ENCODE measurements at places on chromosomes 7 and 10. TPM values are rescaled to one million over a fixed set of nuclear protein-coding genes. Genes with fewer than 3 reads are reported as not detected.

DNA sequence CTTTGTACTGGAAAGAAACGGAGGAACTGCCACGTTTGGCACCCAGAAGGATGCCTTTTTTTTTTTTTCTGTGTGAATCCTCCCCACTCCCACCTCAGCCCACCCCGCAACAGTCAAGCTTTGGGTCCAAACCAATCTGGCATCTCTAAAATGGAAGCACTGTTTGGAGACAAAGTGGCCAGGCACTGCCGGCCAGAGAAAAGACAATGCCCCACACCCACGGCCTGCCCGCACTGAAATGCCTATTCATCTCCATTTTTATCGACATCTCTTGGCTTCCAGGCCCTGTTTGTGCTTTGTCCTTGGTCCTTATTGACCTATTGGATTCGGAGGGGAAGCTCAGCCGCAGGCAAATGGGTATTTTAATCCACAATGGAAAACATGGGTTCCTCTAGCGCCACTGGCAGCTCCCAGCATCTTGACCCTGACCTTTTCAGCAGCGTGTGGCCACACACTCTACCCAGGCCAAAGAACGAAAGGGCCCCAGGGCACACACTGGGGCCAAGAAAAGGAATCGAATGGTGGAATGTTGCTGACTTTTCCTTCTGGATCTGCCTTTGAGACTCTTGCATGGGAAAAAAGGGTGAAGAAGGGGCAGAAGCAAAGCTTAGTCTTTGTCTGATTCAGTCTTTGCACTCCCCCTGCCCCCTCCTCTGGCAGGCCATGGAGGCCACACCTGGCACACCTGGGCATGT lies 162.6 kb upstream of the CDCA7L start:
- no peak for DNase-seq

Gene FOXP2
- 12.6 TPM for total RNA-seq

Gene MNX1
- 23.2 TPM for total RNA-seq

Gene ASB10
- total RNA-seq: not detected

- DNase-seq: no peak
These were observed 112.5 kb downstream of the EGFR start for GRCh38 chr7:55131142-55131929.

DNA sequence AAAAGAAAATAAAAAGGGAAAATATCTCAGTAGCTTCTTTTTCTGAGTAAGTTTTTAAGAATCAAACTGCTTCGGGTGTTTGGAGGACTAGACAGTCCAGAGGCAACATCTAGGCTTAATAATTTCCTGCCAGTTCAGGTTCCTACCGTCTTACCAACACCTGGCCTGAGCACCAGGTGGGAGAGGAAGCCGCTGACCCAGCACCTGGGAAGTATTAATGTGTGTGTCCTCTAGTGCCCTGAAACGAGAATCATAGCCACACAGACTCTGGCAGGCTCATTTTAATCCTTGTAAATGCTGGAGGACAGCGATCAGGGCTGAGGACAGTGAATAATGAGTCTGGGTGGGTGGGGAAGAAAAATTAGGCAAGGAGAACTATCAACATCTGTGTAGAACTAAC lies 137.4 kb downstream of the ZNF438 start:
- no peak for DNase-seq

- no peak for DNase-seq
These were observed 79.9 kb downstream of the CNNM2 start for GRCh38 chr10:102997998-102998397.

Gene ACSM6
- 3.6 TPM for total RNA-seq

DNA sequence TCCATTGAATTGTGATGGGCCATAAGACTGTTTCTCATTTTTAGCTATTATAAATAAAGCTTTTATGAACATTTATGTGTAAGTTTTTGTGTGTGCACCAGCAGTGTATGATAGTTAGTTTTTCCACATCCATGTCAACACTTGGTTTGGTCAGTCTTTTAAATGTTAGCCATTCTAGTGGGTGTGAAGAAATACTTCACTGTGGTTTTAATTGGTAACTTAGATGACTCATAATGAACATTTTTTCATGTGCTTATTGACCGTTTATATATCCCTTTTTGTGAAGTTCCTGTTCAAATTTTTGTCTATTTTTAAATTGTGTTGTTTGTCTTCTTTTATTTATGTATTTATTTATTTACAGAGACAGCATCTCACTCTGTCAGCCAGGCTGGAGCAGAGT lies 23.6 kb upstream of the PDK4 start:
- DNase-seq: no peak

DNA sequence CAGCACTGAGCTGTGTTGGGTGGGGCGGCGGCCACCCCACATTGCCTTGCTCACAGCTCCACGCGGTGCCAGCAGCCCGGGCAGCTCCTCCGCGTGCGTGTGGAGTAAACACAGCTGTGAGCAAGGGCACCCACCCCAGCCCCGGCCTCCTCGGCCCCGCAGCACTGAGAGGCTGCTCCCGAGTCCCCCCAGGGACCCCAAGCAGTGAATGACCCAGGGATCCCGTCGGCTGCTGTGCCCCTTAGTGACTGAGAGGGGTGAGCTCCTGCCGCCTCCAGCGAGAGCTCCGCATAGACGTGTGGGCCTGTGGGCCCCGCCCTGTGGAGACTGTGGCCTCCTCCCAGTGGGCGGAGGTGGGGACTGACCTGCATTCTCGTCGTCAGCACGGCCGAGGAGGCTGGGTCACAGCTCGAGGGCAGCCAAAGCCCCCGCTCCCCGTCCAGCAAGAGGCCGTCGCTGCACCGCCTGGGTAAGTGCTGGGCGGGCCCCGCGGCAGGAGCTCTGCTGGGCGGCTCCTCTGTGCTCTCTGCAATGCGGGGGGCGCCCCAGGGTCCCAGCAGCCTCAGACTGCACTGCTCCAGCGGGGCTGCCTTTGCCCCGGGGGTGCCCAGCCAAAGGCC lies 29.9 kb upstream of the UTF1 start:
- DNase-seq: no peak

GRCh38 chr7:124764051-124764846 lies 1.3 kb downstream of the GPR37 start:
- DNase-seq: no peak

GRCh38 chr7:36001546-36001945 lies 151.5 kb upstream of the EEPD1 start:
- DNase-seq: no peak

- peak; percentile 25 for DNase-seq
These were observed 1.2 kb upstream of the ADD3 start for GRCh38 chr10:110006358-110007160.

- DNase-seq: no peak
These were observed 964 bp downstream of the FRMD4A start for GRCh38 chr10:14329746-14330173.

DNA sequence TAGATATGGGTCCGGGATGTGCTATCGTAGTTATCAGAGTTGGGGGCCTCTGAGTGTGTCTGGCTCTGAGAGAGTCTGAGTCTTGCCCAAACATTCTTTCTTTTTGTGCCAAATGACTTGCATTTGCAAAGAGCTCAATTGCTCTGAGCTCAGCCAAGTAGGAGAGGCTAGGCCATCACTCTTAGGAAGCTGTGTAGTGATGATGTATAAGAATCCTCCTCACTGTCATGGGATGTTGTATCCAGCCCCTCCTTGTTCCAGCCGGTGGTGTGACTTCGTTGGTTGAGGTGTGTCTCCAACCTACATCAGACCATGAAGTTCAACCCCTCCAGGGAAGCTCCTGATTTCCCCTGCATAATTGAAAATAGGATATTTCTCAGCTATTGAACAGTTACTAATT lies 97.5 kb upstream of the NPS start:
- DNase-seq: no peak

GRCh38 chr7:2554661-2555111 lies 638 bp downstream of the BRAT1 start:
- DNase-seq: no peak

GRCh38 chr7:35613150-35613549 lies 81.8 kb downstream of the HERPUD2 start:
- DNase-seq: no peak

DNA sequence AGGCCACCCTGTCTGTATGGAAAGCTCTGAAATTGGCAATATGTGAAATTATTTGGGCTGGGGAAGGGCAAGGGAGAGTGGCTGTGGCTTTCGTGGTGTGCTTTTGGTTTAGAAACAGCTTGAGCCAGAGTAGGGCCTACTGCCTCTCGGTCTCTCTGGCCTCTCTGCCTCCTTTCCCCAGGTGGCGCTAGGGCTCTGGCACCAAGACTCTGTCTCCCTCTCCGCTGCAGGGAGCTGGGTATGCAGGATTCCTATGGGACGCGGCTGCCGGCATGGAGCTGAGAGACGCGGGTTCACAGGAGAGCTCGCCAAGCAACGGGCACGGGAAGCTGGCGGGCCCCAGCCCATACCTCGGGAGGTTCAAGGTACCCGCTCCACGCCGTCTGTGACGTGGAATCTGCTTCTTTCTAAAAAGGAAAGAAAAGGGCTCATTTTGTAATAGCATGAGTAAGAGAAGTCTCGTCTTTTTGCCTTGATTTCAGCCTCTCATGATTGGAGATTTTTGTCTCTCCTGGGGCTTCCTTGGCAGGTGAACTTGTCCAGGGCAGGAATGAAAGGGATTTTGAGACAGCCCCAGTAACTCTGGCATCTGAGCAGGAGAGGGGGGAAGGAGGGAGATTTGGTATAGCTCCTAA lies 105.1 kb upstream of the ANLN start:
- no peak for DNase-seq

DNA sequence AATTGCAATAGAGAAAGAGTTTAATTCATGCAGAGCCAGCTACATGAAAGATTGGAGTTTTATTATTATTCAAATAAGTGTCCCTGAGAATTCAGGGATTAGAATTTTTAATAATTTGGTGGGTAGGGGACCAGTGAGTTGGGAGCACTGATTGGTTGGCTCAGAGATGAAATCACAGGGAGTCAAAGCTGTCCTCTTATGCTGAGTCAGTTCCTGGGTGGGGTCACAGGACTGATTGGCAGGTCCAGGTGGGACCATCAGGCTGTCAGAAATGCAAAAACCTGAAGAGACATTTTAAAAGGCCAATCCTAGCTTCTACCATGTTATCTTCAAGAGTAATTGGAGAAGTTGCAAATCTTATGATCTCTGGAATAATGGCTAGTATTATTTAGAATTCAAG lies 56.0 kb upstream of the KAT6B start:
- DNase-seq: no peak

- no peak for DNase-seq
These were observed 172.5 kb downstream of the CCDC7 start for GRCh38 chr10:32618482-32618881.

Gene RNF148
- 0.79 TPM for total RNA-seq

Gene PAPOLB
- 0.09 TPM for total RNA-seq

- DNase-seq: peak; percentile 83
These were observed 32.8 kb upstream of the RHEB start for GRCh38 chr7:151552352-151553028.

GRCh38 chr10:49419005-49419404 lies 23.1 kb upstream of the DRGX start:
- no peak for DNase-seq

GRCh38 chr7:140017034-140017433 lies 45.7 kb downstream of the PARP12 start:
- no peak for DNase-seq

Gene ADCYAP1R1
- 2.7 TPM for total RNA-seq

DNA sequence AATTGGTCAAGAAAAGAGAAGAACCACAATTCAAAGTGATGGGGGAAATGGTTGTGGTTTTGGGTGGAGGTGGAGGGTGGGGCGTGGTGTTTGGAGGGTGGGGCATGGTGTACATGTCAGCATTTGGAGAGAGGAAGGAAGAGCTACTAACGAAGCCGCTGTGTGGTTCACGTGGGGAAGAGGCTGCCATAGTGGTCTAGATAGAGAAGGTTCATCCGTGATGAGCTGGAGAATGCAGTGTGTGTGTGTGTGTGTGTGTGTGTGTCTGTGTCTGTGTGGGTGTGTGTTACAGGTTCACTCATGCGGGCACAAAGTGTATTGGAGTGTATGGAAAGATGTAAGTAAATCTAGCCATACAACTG lies 6.1 kb upstream of the VCL start:
- no peak for DNase-seq

DNA sequence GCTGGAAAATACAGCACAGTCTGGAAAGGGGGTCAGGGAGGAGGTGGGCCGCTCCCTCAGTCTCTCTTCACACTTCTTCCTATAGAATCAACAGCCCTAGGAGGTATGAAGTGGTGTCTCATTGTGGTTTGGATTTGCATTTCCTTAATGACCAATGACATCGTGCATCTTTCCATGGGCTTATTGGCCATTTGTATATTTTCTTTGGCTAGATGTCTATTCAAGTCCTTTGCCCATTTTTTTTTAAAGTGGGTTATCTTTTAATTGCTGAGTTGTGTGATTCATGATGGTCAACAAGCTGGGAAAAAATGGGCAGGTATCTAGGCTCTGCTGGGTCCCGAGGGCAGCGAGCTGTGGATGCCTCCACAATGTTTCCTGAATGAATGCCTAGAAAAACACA lies 29.1 kb downstream of the TMEM130 start:
- DNase-seq: no peak

Gene MYH16
- total RNA-seq: not detected

DNA sequence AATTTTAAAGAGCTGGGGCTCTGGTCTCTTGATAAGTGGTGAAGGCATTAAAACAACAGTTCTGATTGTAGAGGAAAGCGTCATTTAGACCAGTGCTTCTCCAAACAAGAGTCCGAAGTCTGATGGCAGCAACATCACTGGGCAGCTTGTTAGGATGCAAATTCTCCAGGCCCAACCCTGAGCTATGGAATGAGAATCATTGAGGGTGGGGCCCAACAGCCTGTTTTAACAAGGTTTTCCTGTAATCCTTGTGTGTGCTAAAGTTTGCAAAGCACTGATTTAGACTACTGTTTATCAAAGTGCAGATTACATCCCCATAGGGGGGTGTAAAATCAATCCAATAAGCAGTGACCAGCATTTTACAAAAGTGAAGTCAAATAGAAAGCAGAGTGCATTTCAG lies 2.6 kb upstream of the ZNRF2 start:
- DNase-seq: no peak

Gene GPR15LG
- total RNA-seq: not detected

Gene DDX50
- 27.9 TPM for total RNA-seq

DNA sequence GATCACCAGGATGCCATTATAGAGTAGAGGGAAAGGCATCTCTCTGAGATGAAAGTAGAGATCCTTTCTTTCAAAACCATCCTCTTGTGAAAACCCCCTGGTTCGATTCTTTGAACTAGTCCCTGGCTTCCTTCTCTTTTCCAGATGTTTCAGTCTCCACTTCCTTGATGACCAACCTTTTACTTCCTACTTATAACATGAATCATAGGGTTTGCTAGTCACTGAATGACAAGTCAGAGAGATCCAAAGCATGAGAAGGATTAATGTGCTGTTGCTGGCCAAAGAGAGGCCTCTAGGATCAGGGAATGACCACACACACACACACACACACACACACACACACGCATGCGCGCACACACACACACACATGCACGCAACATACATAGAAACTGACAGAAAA lies 161.1 kb upstream of the FRMD4A start:
- DNase-seq: no peak

GRCh38 chr10:83142074-83142563 lies 997.2 kb upstream of the GHITM start:
- no peak for DNase-seq

Gene KAZALD1
- 0.51 TPM for total RNA-seq

Gene IRF5
- total RNA-seq: 4.1 TPM

GRCh38 chr7:94612661-94613060 lies 43.3 kb downstream of the SGCE start:
- DNase-seq: no peak

- no peak for DNase-seq
These were observed 479.7 kb downstream of the RPS24 start for GRCh38 chr10:78513330-78513729.

GRCh38 chr10:84540022-84540616 lies 211.7 kb downstream of the CCSER2 start:
- no peak for DNase-seq

Measured in pancreas (tissue), 10 donors.